ENCODE measurements at places on chromosomes 16 and 17.

GRCh38 chr16:51696376-51696775 is 545.3 kb upstream of the SALL1 start:
- DNase-seq: no peak

DNA sequence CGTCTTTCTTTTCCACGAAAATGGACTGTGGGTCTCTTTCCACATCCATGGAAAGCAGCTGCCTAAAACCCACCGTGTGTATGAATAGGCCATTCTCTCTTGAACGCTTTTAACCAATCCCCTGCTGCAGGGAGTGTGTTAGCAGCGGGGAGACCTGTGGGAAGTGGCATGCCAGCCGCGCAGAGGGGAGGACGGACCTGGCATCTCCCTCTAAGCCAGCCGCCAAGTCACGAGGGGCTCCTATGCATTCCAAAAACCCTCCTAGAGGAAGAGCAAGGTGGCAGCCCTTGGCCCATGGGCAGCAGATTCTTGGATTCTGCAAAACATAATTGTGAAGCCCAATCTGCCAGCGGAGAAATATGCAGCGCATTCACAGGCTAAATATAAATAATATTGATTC is 15.4 kb downstream of the RBFOX3 start:
- DNase-seq: no peak

DNA sequence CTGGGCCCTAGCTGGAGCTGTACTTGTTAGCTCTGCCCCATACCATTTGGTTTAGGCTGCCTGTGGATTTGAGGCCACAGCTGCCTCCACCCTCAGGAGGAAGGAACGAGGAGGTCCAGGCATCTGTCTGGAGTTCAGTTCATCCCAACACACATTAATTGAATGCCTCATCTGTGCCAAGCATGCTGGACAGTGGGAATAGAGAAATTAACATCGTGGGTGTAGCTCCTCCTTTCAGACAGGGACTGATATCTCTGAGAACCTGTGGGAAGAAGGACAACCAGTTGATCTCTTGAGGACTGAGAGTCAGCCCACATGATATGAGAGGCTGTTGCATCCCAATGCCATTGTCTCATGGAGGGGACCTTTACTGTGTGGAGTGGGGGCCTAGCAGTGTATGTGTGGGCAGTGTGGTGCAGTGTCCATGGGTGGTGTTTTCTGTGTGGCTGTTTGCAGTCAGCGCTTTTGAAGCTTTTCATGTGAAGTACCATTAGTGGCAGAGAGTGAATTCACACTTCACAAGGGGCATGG is 29.4 kb upstream of the DDX52 start:
- DNase-seq: no peak

- no peak for DNase-seq
Observed at GRCh38 chr17:53971361-53971760, 148.6 kb downstream of the KIF2B start.

DNA sequence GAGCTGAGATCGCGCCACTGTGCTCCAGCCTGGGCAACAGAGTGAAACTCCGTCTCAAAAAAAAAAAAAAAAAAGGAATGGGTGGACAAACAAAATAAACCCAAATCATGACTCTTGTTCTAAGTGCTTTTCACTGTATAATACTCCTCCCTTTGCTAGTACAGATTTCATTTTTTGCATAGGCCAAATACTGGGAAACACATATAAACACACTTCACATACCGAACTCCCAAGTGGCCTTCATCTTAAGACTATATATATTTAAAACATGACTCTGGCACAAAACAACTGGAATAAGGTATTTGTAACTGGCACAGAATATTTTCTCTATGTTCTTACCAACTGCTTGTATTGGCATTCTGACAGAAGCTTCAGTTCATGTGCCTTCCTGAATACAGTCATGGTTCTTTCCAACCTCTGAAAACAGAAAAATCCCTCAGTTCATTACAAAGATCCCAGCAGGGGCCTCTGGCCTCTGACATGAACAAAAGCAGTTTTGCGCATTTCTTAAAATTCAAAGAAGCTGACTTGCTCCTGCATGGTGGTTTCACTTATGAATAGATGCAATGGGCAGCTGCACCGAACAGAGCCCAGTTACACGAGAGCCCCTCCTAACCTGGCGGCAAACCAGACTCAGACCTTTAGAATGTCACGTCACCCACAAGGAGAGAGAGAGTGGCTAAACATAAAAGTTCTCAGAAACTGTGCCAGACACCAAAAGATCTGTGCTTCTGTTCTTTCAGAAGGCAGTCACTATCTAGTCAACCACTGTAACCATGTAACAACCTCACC is 19.1 kb upstream of the COPRS start:
- no peak for DNase-seq

GRCh38 chr17:29749045-29749825 is 126.5 kb upstream of the CORO6 start:
- DNase-seq: no peak

- DNase-seq: no peak
Observed at GRCh38 chr16:80991792-80992430, 14.8 kb downstream of the CMC2 start.

- DNase-seq: no peak
Observed at GRCh38 chr16:11550791-11551498, 35.8 kb downstream of the LITAF start.
